ENCODE measurements at places on chromosomes 5 and 9.
A peak's percentile ranks its signal among the peaks of the same experiment; 100 is the strongest.

DNA sequence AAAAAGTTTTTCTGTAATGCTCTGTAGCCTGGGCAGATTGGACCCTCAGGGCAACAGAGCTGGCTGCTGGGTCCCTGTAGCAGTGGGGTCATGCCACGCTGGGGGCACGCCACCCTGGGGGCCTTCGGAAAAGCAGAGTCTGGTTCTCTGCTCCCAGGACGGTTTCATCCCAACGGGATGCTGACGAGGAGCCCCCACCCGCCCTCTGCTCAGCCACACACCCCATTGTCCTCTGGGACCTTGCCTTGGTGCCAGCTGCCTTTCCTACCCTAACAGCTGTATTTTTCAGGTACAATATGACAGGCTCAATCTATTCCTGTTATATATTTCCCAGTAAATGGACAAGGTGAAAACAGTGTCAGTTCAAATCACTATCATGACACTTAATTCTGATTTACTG lies 29.0 kb upstream of the MVB12B start:
- no peak for DNase-seq

- DNase-seq: peak; percentile 40
Measured at GRCh38 chr5:132506094-132506692, 15.6 kb upstream of the IRF1 start.

DNA sequence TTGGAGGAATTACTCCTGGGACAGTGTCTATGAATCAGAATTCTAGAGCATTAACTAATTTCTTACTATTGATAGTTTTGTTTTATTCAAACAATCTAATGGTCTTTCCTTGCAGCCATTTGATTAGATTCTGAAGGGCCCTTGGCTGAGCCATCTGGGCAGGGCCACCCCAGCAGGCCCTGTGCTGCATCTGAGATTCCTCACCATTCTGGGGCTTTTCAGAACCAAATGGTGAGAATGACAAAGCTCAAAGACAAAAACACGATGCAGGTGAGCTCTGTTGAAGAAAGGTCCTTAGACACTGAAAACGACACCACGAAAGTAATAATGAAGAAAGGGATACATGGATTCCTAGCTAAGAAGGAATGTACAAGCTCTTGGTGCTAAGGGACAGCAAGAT lies 321.0 kb upstream of the IRX4 start:
- DNase-seq: no peak

GRCh38 chr5:43555895-43556606 lies 826 bp downstream of the PAIP1 start:
- peak; percentile 67 for DNase-seq

- no peak for DNase-seq
Measured at GRCh38 chr5:135643881-135644766, 65.3 kb upstream of the CXCL14 start.

GRCh38 chr5:101976933-101977332 lies 319.2 kb downstream of the SLCO4C1 start:
- no peak for DNase-seq

GRCh38 chr9:81351166-81351565 lies 338.2 kb downstream of the TLE1 start:
- DNase-seq: no peak

- peak; percentile 70 for DNase-seq
Measured at GRCh38 chr5:76125346-76125745, 42.2 kb downstream of the SV2C start.

GRCh38 chr5:135386886-135387628 lies 12.0 kb downstream of the MACROH2A1 start:
- DNase-seq: peak; percentile 83

GRCh38 chr5:116023619-116024018 lies 8.7 kb upstream of the ARL14EPL start:
- no peak for DNase-seq

DNA sequence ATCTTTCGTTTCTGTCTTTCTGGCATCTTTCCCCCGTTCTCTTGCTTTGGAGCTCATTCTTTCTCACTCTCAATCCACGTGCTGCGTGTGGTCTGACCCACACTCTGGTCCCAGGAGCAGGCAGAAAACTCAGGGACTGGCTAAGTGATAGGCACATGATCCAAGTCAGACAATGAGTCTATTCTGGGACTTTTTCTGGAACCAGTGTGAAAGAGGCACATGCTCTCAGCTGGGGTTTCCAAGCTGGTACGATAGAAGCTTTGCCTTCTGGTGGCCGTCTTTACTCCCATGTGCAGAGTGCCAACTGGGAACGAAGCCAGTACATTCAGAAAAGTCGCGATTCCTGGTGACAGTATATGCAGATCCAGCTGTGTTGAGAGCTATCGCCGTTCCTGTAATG lies 94.4 kb downstream of the PDZD2 start:
- no peak for DNase-seq

- no peak for DNase-seq
Measured at GRCh38 chr5:132788990-132789886, 12.2 kb upstream of the SEPTIN8 start.

GRCh38 chr5:72786676-72787075 lies 29.8 kb upstream of the TNPO1 start:
- no peak for DNase-seq

DNA sequence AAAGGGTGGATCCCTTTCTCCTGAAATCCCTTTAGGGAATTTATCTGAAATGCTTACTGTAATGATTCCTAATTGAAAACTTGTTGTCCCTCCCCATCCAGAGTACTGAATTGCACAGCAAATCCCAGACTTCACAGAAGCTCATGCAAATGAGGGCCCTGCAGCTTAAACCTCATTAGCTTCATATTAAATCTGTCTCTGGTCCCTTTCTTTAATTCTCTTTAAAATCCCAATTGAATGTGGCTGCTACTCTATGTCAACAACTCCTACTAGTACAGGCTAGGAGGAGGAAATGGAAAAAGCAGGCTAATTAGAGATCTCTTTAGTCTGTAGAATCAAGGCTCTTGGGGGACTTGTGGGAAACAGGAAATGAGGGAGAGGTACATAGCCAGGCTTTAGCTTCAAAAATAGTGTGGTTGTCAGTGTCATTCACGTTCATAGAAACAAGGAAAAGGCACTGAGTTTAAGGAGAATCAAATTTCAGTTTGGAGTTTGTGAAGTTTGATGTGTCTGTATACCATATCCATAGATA lies 191.3 kb upstream of the PRDM9 start:
- no peak for DNase-seq

DNA sequence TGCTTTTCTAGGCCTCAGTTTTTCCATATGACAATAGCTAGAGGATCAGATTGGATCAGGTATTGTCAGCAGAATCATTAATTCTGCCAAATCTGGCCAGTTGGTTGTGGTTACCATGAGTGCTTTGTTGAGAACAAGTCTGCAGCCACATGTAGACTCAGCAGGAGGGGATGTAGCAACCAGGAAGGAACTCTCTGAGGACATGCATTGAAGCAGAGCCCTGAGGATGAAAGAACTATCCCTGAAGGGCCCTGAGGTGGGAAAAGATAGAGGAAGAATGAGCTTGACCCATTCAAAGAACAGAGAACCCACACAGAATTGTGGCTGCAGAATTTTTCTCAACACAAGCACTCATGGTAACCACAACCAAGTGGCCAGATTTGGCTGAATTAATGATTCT lies 60.1 kb upstream of the AFAP1L1 start:
- DNase-seq: no peak

DNA sequence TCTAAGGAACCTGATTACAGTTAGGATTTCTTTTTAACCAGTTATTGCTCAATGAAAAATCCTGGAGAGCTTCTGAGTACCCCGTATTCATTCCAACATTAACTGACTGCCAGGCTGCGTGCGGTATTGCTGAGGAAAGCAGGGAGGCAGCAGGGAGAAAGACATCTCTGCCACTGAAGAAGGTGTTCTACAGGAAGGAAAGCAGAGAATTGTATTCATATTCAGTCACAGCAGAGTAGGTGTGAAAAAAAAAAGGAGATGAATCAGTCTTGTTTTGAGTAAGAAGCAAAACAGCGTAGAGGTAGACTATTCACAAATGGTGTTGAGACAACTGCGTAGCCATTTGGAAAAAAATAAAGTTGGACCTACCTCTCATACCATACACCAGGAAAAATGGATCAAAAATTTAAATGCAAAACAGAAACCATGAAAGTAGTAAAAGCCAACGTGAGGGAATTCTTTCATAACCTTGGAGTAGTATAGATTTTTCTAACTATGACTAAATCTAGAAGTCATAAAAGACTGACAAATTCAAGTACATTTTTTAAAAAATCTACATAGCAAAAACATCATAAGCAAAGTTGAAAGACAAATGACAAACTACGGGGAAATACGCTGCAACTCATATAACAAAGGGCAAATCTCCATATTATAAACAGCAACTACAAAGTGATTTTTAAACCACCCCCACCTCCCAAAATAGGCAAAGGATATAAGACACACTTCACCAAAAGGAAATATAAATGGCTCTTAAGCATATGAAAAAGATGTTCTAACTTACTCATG lies 9.9 kb upstream of the NR4A3 start:
- no peak for DNase-seq

DNA sequence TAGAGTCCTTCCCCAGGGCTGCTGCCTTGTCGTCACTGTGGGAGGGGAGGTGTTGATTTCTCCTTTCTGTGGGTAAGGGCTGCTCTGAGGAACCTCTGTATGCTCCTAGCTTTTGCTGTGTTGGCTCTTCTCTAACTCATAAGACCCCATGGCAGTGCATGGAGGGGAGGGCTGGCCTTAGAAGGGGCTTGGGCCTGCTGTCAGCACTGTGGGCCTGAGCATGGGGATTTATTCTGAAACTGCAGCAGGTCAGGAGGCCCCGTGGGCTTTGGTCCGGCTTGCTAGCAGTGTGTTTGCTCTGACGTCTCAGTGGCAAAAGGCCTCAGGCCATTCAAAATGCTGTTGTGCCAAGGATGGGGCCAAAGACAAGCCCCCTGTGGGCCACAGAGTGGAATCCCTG lies 6.8 kb downstream of the FGF18 start:
- no peak for DNase-seq

GRCh38 chr9:4596165-4596922 lies 65.8 kb upstream of the PLPP6 start:
- peak; percentile 15 for DNase-seq

DNA sequence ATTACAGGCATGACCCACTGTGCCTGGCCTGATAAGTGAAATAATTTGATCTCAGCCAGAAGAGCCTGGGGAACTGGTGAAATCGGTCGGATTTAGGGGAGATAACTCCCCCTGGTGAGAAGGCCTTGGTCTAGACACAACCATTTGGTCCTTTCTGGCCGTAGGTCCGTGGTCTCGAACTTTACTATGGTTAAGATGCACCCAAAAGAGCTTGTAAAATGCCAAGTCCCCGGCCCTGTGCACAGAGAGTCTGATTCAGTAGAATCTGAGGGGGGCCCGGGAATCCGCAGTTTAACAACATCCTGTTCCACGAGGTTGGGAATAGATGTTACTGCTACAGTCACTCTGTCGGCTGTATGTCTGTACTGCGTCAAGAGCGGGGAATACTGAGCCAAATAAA lies 140.7 kb downstream of the C9orf50 start:
- DNase-seq: no peak

DNA sequence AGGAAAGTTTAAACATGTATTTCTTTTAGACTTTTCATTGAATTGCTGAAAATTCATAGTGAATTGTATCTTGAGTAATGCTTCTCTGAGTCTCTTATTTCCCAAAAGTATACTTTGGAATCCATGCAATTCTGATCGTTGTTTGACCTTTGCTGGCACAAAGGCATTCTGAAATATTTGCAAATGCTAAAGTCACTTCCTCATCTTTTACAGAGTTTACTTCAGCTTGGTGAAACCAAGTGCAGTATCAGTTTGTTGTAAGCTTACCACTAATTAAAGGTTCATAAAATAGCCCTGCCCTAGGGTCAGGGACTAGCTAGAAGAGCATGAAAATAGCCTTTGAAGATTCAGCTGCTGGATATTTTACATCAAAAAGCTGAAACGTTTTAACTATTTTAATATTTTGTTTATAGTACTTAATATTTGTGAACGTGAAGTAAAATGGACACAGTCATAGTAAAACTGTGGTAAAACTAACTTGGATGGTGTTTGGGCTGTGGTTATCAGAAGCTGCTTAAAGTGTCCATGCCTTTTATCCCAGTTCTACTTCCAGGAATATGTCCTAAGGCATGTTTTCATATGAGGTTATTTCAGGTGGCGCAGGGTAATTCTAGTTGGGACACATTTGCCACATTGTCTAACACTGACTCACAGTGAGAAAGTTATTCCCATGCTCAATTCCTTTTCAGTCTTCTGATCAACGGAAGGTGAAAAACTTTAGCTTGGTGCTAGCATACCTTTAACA lies 45.3 kb downstream of the SLC22A5 start:
- peak; percentile 77 for DNase-seq

DNA sequence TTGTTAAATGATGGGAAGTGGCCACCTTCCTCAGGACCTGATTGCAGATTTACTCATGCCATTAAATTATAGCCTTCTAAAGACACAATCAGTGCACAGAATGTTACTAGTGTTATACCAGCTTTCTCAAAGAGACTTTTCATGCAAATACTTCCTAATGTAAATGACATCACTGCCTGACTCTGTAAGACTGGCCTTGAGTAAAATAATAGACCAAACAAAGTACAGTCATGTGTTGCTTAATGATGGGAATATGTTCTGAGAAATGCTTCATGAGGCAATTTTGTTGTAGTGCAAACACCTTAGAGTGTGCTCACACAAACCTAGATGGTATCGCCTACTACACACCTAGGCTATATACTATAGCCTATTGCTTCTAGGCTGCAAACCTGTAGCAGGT lies 17.0 kb upstream of the C1QTNF3 start:
- no peak for DNase-seq

DNA sequence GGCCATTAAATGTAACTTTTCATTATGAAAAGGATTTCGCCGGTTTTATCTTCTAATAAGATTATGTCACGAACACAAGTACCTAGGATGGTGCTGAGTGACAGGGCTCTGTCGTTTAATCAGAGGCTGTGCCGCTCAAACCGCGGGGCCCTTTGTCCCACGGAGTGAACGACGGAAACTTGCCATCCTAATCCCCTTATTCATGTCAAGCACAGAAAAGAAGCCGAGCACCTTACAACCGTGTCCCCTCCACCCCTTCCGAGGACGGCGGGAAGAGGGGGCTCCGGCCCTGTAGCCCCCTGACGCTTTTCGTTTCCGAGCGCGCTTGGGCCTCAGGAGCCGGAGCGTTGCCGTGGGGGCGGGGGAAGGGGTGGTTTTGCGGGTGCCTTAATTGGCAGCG lies 11.2 kb downstream of the LMX1B start:
- DNase-seq: no peak

DNA sequence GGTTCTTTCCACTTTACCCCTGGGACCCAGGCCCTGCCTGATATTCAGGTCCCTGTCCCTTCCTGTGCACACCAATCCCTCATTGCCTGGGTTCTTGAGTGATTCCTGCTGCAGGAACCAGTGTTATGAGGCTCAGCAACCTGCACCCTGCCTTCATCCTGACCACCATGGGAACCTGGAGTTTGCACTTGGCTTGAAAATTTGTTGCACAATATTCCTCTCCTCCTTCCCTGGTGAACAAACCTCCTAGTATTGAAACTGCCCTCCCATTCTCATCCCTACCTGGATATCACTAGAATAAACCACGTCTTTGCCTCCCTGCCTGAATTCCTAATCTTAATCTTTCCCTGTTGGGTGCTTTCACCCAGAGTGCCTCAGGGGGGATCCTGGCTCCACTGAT lies 52.1 kb upstream of the AFAP1L1 start:
- no peak for DNase-seq

- DNase-seq: peak; percentile 15
Measured at GRCh38 chr5:16935231-16936149, 598 bp downstream of the MYO10 start.

Data from suppressor macrophage (primary cell).